ENCODE measurements at places on chromosomes 4 and X.

DNA sequence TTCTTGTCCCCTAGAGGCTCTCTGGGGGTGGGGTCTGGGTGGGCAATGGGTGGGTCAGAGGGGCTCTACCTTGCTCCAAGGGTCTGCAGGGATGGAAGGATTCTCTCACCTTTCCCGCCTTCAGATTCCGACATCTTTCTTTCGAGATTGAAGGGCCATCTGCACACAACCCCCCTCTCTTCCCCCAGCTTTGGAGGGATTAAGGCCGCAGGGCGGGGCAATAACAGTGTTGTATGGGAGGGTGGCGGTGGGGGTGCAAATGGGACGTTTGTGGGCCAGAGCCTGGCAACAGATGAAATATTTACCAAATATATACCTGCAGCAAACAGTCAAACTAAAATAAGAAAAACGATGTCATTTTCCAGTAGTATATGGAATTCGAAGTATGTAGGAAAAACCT, at the start of gene CACNA1F:
Gene CACNA1F (minus strand): TSS at position 165 of the 400 bp plus-strand sequence. CDS start 31 bp downstream, at position 134.
- DNase-seq, result no peak

GRCh38 chr4:168398188-168398587, 79.6 kb upstream of the DDX60 start:
- DNase-seq, result no peak

- no peak for DNase-seq
Measured at GRCh38 chrX:107355533-107355932, 93.9 kb upstream of the FRMPD3 start.

- DNase-seq, result no peak
Measured at GRCh38 chr4:72375073-72375736, 193.8 kb downstream of the ADAMTS3 start.

DNA sequence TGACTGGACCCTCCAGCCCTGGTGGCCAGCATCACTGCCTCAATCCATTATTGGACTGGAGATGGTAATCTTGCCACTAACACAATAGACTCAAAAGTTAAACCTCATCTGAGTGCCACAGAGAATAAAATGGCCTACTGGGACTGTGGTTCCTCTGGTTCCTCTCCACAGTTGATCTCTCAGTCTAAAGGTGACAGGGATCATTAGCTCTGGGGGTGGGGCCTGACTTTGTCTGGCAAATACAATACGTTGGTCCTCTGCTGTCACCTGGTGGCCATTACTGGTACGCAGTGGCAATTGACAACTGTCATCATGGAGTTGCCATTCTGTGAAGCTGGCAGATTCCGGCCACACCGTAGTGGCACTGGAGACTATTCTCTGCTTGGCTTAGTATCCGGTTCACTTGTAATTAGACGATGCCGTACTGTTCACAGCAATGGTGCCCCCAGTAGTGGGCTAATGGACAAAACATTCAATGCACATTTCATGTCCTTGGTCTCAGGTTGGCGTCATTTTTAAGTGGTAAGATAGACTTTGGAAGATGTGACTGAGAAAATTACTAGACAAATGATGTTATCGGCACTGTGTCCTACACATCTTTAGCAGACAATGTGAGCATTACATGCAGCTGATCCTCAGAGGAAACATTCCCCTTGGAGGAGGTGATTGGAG, 6.7 kb downstream of the FGFBP2 start:
- no peak for DNase-seq

GRCh38 chrX:121886557-121886956, 839.1 kb downstream of the GLUD2 start:
- DNase-seq, result no peak
